NCI-H2029 (cell line): ENCODE measurements at places on chromosomes 16 and 17.

GRCh38 chr17:31745964-31746600 is 113.0 kb downstream of the COPRS start:
- no peak for DNase-seq

GRCh38 chr17:38592487-38592886 is 13.3 kb downstream of the SRCIN1 start:
- DNase-seq: no peak

DNA sequence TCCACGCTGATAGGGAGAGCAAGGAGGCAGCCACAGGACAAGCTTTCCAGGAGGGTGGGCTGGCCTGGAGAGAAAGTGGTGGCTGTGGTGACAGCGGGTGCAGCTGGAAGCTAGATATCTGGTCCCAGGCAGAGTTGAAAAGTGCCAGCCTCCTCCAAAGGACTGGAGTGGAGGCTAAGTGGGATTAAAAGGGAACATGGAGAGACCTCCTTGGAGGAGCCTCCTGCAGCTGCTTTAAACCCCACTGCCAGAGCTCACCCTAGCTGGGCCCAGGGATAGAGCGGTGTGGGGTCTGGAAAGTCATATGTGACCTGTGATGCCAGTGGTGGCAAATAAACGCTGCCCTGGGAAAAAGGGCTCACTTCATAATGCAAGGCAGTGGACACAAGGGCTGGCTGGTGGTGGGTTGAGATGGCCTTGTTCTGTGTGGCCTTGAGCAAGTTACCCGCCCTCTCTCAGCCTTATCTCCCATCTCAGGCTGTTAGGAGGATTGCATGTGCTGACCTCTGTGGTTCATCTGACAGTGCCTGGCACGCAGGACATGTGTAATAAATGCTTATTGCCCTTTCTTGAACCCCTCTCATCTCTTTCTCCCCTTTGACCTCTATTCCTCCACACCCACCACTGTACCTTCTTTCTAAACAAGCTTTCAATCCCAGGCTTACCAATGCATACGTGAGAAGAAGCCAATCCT is 61.0 kb upstream of the LGALS9 start:
- no peak for DNase-seq

GRCh38 chr17:40100419-40100668 is at the start of gene NR1D1:
TSS of gene NR1D1 (minus strand) at chr17:40100589. CDS start at chr17:40100094, 495 bp downstream.
- DNase-seq: no peak

- no peak for DNase-seq
These were observed 203.0 kb upstream of the TNRC6C start for GRCh38 chr17:77755410-77755963.

DNA sequence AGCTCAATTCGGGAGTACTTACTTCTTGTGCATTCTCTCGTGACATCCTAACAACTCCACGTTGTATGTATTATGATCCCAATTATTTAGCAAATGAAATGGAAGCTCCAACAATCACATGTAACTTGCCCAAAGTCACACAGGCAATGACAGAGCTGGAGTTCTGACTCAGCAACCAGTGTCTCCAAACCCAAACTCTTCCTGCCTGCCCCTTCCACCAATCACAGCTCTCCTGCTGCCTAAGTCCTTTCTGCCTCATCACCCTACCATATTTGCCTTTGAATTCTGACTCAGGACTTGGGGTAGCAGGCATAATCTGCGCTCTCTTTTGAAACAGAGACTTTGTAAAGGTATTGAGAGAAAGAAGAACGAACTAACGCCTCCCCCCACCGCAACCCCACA is 245.2 kb upstream of the MAF start:
- DNase-seq: no peak

GRCh38 chr16:79792664-79793351 is 192.3 kb upstream of the MAF start:
- DNase-seq: no peak

DNA sequence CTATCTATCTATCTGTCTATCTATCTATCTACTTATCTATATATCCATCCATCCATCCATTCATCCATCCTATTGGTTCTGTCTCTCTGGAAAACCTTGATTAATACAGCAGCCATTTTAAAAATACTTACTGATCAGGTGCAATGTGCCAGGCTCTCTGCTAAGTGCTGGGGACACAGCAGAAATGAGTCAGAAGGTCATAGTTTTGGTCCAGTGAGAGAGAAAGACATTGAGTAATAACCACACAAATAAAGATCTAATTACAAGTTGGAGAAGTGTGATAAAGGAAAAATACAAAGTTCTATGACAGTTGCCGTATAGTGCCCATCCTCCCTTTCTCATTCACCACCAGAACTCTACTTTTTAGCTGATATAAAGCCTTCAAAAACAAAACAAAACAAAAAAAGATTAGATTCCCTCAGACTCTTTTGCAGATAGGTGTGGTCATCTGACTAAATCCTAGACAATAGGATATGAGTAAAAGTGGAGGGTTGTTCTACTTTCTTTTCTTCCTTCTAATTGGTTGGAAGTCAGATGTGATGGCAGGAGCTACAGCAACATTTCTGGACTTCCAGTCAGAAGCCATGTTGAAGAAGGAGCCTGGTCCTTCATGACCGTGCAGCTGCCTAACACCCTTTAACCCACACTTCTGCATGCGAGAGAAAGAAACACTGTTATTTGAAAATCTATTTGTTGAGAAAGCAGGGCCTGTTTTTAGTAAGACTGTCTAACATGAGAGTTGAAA is 72.0 kb upstream of the TOX3 start:
- DNase-seq: no peak
